8988T (cell line): ENCODE measurements at places on chromosomes 3 and 15.

- no peak for DNase-seq
Observed at GRCh38 chr15:65690173-65690572, 68.4 kb downstream of the SLC24A1 start.

DNA sequence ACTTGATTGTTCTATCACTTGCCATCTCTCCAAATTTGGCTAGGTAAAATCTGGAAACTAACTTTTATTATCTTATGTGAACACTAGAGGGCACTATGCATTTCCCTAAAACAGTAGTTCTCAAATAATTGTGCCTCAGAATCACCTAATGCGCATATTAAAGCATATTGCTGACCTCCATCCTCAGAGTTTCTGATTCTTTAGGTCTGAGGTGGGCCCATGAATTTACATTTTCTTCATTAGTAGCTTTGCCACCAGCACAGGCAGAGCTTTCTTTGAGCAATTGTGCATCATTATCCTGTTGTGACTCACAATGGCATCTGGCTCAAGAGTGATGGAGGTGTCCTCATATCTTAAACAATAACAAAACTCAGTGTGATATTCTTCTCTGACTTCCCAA is 17.5 kb upstream of the BCHE start:
- DNase-seq, result no peak

DNA sequence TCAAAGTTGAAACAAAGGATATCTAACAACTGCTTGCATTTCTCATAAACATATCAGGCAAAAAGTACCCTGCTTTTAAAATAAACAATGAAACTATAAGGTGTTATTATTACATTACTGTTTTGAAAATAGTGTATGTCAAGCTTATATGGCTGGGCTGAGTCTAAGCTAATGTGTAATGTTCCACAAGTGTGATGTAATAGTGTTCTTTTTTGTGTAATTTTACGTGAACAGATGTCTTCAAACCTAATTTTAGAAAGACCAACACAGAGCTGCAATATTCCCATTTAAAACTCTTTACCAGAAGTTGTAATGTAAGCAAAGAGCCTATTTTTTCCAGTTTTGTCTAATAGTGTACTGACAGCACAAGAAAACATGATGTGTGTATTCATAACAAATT is 34.0 kb downstream of the MINDY2 start:
- DNase-seq, result no peak

DNA sequence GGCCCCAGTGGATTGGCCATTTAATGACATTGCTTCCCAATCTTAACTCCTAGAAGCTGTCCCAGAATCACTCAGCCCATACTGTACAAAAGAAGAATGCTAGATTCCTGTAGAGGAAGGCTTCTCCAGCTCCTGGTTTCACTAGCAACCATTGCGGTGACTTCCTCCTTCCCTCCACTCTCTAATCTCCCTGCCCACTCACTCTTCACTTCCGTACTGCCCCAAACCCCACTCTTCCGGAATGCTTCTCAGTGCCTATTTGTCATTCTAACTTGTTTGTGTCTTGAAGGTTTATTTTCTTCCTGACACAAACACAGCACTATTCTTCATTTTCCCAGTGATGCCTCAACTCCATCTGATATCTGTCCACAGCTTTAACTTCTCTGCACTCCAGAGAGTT is 97.1 kb upstream of the SPATA16 start:
- DNase-seq, result no peak

- no peak for DNase-seq
Observed at GRCh38 chr15:77546870-77547269, 85.8 kb downstream of the LINGO1 start.

- DNase-seq, result no peak
Observed at GRCh38 chr3:108312656-108313055, 16.3 kb downstream of the HHLA2 start.

DNA sequence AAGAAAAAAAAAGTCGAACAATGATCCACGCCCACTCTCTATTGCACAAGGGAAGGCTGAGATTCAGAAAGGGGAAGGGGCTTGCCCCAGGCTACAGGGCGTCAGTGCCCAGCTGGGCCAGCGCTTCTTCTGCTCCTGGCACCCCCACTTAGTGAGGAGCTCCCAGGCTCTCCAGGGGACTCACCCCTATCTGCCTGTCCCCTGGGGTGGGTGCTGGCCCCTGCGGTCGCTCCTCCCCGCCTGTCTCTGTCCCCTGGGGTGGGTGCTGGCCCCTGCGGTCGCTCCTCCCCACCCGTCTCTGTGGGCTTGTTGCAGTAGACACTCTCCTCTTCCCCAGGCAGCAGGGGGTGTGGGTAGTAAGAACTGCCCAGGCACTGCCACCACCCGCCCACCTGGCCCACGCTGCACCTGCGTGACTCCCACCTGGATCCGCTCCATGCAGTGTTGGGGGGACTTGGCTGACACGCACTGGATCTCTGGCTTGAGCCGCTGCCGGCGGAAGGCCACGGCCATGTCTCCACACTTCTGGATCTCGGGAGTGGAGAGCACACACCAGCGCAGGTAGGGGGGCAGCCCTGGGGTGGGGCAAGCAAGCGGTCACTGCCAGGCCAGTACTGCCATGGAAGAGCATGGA is 14.6 kb downstream of the MELTF start:
- DNase-seq, result no peak

DNA sequence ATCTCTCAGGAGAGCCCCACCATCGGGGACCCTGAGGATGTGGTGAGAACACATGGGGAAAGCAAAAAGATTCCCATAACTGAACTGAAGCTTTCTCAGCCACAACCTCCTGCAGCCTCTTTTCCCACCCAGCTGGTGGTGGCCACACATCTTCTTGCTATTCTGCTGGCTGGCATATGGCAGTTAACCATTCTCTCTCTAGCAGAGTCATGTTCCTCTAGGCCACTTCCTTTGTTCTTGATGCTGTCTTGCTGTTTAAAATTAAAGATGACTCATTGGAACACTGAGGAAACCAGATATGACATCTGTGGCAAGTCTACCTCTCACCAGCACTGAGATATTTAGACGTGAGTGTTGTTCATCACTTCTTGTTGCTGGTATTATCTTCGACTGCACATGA is 180.3 kb upstream of the ROBO2 start:
- no peak for DNase-seq

DNA sequence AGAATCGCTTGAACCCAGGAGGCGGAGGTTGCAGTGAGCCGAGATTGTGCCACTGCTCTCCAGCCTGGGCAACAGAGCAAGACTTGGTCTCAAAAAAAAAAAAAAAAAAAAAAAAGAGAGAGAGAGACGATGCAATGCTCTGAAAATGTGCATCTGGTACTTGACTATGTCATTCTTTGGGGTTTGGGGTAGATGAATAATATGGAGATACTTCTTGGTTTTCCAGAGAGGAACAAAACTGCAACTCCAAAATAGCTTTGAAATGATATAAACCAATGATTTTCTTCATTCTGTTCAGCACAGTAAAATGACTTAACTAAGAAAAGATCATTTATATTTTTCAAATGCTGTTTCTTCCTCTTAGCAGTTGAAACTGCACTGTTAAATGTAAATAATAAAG is 158.9 kb downstream of the ISL2 start:
- no peak for DNase-seq

DNA sequence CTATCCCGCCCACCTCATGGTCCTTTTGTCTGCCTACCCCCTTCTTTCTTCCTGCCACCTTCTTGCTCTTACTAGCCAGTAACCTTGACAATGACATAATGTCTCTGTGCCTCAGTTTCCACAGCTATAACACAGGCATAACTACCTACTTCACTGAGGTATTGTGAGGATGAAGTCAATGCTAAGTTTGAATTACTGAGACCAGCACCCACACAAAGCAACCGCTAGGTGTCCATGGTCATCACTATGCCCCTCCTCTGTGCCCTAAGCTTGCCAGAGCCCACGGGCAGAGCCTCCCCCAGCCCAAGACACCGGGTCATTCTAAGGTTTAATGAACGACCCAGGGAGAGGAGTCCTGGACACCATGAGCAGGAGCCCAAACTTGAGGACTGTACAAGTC is 101.6 kb downstream of the OXNAD1 start:
- DNase-seq, result no peak

DNA sequence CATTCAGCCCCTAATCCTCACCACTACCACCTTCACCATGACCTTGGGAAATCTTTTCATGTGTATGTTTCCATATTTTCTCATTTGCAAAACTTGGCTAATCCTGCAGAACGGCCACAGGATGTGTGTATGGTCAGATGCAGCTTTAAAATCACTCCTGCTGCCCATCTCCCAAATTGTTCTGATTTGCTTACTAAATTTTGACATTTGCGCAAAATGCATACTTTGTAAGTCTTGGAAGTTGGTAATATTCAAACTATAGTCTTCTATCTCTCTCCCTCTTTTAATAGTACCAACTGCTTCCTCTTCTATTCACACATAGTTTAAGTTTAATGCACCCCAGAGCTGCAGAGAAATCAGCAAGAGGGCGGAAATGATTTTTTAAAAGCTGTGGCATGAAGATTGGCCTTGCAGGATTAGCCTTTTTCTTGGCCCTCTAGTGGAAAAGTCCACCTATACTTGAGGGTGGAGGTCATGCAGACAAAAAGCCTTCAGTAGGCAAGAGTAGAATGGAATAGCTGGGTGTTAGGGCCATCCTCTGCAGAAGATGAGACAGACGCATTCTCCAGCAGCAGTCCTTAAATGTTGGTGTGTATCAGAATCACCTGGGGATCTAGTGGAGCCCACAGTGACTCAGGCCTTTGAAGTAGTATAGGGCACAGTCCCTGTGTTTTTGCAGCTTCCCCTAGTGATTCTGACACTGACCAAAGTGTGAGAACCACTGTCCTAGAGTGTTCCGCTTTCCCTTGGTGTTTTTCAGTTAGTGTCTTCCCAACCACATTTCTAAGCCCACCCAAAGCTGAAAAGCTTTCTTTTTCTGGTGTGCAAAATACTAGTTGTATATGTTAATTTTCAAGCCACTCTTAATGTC is 181.7 kb downstream of the CHST2 start:
- no peak for DNase-seq
